ENCODE measurements at places on chromosomes 5 and 9.

- no peak for DNase-seq
Measured at GRCh38 chr5:37222181-37222580, 27.0 kb downstream of the CPLANE1 start.

- DNase-seq, result no peak
Measured at GRCh38 chr5:154138701-154139100, 51.8 kb upstream of the GALNT10 start.

DNA sequence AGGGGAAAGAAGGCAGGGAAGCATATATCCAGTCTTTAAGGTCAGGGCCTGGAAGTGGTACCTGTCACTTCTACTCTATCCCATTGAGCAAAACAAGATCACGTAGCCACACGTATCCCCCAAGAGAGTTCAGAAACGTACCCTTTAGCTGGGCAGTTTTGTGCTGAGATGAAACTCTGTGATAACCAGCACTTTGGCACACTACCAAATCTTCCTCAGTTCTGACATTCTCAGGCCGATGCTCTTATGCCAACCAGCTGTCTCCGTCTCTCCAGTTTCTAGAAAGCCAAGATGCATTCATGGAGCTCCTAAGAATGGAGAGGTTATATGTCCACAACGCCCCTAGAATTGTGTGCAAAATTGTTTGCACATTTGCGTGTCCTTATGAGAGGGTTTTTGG lies 176.6 kb upstream of the MSX2 start:
- no peak for DNase-seq

GRCh38 chr9:109830545-109830944 lies 50.5 kb downstream of the PALM2AKAP2 start:
- DNase-seq, result no peak

GRCh38 chr5:147168578-147169327 lies 66.1 kb upstream of the STK32A start:
- DNase-seq, result no peak

- no peak for DNase-seq
Measured at GRCh38 chr5:59089767-59090166, 506.9 kb downstream of the RAB3C start.

DNA sequence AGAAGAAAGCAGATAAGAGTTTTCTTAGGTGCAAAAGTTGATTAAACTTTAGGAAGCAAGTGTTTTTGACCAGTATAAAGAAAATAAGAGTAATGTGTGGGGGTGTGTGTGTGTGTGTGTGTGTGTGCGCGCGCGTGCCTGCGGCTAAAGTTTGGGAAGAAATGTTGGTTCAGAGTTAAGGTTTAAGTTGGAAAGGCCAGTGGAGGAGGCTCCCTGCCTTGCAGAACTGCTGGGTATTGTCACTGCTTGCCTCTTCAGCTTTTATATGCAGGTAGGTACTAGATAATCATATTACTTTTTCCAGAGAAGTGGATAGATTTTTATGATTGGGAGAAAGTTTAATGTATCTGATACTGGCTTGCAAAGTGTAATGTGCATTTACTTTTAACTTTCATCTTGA lies 2.0 kb downstream of the PIK3R1 start:
- DNase-seq, result no peak

DNA sequence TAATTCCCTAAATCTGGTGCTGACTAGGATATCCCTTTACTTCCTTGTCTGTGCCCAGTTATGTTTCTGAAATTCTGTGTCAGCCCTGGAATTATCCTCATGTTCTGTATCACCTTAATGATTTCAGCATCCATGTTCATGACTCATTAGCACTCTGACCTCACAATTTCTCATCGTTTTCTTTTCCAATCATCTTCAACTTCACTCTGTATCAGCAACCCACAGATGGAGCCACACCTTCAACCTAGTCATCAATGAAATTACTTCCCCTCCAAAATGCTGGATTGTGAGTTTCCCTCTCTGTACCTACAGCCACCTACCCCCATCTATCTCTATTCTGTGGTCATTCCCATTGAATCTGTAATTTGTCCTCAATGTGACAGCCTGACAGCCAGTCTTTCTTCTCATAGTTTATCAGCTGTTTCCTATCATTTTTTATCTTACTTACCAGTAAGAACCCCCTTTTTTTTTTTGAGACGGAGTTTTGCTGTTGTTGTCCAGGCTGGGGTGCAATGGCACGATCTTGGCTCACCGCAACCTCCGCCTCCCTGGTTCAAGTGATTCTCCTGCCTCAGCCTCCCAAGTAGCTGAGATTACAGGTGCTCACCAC lies 3.1 kb upstream of the IL6ST start:
- DNase-seq, result no peak

DNA sequence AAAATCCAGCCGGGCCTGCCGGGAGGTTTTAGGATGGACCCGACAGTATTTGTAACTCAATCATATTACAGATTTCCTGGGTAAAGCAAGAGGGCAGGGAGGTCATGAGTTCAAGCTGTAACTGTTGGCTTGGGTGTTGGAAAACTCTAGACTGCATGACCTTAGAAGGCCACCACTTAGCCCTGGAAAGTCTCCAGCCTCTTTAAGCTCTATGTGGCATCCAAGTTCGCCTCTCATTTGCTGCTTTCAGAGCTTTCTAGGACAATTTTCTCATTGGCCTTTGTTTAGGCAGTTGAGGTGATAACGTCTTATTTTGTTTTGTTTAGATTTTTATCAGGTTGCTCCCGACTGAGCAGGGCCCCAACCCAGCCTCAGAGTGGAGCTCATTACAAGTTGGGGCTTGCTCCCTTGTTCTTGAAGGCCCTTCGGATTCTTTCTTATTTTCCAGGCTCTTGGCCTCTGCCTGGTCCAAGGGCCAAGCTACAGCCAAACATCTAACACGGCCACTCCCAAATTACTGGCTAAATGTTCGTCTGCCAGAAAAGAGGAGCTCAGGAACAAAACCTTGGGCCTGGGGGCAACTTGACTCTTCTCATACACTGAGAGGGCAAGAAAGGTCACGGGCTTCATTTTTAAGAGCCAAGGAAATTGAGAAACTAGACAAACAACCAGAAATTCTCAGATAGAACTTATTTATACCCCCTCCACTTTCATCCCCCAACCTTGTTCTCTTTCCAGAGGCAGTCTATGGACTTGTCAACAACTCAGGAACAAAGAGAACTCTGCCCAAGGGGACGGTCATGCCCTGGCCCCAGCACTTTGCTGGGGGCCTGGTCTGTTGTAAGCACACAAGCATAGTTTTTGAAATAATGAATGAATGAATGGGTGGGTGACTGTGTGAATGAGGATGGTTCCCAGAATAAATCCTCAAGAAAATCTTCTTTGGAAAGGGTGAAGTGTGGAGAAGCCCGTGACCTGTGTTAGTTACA lies 526.9 kb downstream of the BNC2 start:
- DNase-seq, result peak; percentile 22

DNA sequence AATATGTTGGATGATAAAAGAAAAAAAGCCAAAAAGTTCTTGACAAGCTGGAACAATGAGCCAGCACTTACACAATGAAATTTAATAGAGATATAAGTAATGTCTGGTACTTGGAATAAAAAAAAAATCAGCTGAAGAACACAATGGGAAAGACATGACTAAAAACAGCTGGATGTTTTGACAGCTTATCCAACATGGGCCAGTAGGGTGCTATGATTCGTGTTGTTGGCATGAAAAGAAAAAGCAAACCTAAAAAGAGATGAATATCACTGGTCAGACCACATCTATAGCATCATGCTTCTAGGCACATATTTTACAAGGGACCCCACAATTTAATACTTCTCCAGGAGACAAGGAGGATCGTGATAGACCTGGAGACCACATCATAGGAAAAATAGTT lies 175.3 kb downstream of the ARL15 start:
- DNase-seq, result no peak

GRCh38 chr5:133957591-133957990 lies 10.8 kb downstream of the C5orf15 start:
- no peak for DNase-seq

- peak; percentile 20 for DNase-seq
Measured at GRCh38 chr5:36741128-36741527, 134.7 kb downstream of the SLC1A3 start.

GRCh38 chr5:124239572-124239971 lies 506.9 kb downstream of the ZNF608 start:
- no peak for DNase-seq

DNA sequence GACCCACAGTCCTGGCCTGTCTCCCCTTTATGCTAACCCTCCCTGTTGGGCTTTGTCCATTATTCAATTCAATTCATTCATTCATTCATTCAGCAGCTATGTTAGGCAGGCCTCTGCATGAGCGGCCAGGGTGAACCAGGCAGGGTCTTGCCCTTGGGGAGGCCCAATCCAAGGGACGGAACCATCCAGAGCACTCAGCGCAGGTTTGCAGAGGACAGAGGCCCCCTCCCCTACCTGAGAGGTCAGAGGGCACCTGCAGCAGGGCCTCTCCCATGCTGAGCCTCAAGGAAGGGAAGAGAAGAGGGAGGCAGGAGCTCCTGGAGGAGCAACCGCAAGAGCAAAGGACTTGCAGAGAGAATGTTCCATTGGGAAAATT lies 61.4 kb downstream of the C9orf50 start:
- DNase-seq, result no peak

- no peak for DNase-seq
Measured at GRCh38 chr9:33135470-33135958, 31.6 kb downstream of the B4GALT1 start.

GRCh38 chr5:51686622-51687021 lies 303.4 kb downstream of the ISL1 start:
- DNase-seq, result no peak

- no peak for DNase-seq
Measured at GRCh38 chr9:72648324-72649126, 127.1 kb downstream of the TMC1 start.

GRCh38 chr9:21154018-21154608 lies 12.3 kb downstream of the IFNA21 start:
- peak; percentile 13 for DNase-seq

- no peak for DNase-seq
Measured at GRCh38 chr5:1264211-1264610, 30.7 kb downstream of the TERT start.

DNA sequence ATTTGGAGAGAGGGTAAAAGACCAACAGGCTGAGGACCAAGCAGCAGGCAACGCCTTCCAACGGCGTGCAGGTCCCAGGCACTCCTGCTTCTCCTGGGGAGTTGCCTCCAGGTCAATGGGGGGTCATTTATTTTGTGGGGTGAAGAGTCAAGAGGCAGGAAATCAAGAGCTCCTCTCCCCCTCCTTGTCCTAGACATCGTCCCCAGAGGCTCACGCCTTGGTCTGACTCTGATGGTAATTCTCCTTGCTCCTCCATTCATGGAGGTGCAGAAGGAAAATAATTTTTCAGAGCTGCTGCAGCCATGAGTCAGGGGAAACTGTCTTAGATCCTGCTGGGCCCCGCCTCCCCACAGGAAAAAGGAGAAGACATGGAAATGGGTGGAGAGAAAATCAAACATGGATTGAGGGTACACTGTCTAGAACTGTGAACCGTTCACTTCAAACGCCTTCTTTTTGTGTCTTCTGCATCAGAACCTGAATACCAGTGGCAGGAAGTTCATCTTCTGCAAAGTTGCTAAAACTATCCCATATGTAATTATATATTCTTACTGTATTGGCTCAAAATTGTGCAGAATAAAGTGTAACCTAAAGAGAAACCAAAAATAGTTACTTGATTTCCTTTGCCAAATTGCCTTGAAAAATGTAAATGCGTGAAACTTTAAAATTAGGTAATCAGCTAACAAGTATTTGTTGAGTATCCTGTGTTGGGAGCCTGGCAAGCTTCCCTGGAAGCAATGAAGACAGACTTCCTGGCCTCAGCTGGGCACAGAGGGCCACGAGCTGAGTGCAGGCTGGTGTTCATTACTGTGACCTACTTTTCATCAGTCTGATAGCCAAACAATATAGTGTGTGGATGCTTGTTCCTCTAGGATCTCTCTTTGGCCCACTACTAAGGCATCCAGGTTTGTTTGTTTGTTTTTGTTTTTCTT lies 142.0 kb downstream of the CMYA5 start:
- DNase-seq, result no peak

DNA sequence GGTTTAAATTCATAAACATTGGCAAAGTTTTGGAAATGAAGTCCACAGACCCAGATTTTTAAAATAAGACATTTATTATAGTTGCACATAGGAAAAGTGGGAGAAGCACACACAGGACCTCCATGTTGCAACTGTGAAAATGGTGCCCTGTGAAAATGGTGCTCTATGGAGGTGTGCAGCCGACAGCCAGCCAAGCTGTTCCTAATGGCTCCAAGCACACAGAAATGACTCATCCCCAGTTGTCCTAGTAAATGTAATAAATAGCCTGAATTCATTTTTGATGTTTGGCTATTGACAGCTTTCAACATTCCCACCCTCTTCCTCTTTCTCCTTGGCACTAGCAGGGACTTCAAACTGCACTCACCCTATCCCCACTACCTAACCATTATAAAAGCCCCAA lies 590.9 kb downstream of the CAAP1 start:
- no peak for DNase-seq

DNA sequence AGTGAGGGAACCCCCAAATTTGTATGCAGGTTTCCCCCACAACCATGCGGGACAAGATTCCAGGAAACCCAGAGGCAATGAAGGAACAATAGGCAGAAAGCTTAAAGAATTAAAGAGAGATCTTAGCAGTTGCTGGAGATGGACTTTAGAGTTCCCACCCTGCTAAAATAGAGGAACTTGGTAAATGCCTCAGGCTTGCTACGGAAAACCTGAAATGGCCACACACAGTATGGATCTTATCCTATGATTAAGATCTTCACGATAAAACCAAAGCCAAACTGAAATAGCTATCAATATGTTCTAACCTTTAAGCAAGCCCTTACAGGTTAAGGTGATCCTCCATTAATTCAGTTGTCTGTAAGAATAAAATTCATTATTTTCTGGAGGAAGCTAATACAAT lies 148.3 kb downstream of the RANBP17 start:
- no peak for DNase-seq

GRCh38 chr5:42520957-42521356 lies 97.7 kb downstream of the GHR start:
- DNase-seq, result no peak

- no peak for DNase-seq
Measured at GRCh38 chr9:30932226-30932625, 1452.2 kb upstream of the ACO1 start.

GRCh38 chr9:85536076-85536475 lies 205.7 kb downstream of the AGTPBP1 start:
- DNase-seq, result no peak

GRCh38 chr9:89440951-89441654 lies 56.8 kb downstream of the SEMA4D start:
- no peak for DNase-seq

DNA sequence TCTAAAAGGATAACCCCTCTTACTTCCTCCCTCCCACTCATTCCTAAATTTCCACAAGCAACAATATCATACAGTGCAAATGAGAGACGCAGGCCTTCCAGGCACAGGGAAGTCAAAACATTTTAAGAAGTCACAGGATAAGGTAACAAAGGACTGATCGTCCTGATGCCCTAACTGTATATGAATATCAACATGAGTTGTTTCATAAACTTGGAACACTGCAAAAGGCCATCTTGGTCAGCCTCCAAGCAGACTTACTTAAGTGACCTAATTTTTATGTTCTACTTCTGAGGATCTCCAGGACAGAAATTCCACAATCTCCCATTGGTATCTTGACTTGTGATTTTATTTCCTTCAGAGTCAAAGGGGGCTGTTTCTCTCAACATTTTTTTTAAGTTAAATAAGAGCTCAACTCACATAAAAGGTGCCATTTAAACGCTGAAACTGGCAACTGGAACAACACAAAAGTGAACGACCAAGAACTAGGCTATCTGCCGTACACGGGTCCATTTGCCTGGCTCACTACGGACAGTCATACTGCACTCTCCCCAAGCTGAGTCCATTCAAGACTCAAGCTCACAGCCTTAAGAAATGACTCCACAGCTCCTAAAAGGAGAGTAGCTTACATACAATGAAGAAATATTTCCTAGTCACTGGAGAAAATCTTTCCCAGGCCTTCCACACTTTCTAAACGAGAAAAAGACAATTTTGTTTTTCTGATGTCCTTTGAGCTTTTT lies 71.3 kb downstream of the LHFPL2 start:
- no peak for DNase-seq

All from muscle of arm (tissue), 14 donors.